WERI-Rb-1 (cell line): ENCODE measurements at places on chromosomes 16 and 17.

DNA sequence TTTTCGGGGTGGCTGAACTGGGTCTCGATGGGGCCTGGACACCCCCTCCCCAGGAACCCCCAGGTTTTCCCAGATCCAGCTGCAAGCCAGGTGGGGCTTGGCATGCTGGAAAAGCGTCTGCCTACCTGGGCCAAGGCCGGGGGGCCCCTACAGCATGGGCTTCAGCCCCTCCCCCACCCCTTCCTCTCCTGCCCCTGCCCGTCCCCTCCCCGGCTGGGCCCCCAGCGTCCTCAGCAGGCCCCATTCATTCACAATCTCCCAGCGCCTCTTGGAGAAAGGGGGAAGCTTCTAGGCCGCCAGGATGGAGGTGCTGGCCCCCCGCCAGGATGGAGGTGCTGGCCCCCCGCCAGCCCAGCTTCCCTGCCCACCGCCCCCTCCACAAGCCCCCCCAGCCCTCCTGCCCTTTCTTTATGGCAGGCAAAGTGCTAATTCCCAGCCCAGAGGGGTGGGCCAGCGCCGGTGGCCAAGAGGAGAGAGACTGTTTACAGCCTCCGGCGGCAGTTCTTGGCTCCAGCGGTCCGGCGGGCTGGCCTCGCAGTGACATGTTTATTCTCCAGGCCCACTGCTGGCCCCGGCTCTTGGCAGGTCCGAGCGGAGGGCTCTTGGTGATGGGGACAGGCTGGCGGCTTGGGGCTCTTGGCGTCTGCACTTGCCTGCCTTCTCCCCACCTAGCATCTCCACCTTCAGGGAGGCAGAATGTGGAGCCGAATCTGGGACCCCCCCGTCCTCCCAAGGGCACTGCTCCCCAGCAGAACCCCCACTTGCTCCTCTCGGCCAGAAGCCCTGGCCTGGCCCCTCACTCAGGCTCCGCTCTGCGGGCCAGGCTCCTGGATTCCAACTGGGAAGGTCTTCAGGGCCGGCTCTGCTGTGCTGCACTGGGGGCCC, 94.4 kb upstream of the CIBAR2 start:
- no peak for DNase-seq

DNA sequence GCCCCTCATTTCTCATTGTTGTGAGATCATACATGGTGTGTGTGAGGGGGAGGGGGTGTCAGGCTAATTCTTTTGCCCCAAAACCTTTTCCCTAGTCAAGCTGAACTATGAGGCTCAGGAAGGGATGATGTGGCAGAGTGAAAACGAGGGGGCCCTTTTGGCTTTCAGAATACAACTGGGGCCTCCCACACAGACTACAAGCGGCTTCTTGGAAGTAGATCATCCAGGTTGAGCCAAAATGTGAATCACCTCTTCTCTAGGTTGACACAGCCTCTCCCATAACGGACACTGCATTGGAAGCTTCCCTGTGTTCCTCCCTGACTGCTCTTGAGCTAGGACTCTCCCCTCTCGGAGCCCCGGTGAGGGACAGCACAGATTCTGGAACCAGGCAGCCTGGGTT, 2.3 kb upstream of the ALKBH5 start:
- no peak for DNase-seq

GRCh38 chr16:87233928-87234327, 83.3 kb downstream of the C16orf95 start:
- DNase-seq, result peak; percentile 9

GRCh38 chr17:64983708-64984107, 64.4 kb upstream of the LRRC37A3 start:
- no peak for DNase-seq

DNA sequence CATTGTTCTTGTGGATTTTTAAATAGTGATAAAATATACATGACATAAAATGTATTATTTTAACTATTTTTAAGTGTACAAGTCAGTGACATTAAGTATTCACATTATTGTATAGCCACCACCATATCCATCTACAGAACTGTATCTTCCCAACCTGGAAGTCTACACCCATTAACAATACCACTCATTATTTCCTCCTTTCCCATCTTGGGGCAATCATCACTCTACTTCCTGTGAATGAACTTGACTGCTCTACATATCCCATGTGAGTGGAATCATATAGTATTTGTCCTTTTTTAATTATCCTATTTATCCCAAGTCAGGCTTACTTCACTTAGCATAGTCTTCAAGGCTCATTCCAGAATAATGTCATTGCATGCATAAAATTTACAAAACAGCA, 40.7 kb upstream of the MMP2 start:
- no peak for DNase-seq

DNA sequence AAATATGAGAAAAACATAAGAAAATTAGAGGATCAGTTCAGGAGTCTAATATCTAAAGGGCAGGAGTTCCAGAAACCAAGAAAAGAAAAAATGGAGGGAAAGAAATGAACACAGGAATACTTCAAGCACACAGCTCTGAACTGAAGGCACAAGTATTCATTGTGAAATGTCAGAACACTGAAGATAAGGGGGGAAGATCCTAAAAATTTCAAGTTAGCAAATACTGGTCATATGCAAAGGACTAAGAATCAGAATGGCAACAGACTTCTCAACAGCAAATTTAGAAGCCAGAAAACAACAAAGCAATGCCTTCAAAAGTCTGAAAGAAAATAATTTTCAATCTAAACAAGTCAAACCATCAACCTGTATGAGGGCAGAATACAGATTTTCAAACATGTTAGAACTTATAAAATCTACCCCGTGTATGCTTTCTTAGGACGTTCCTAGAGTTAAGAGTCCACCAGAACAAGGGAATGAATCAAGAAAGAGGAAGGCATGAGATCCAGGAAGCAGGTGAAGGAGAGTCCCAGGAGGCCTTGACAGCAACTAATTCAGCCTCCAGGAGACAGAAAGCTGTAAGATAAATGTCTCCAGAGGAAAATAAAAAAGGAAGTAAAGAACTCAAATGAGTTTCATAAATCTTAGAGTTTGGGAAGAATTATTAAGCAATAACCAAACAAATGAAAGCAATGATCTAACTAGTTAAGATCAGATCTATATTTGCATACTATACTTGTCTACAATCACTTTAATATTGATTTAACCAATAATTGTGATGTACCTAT, 2.8 kb downstream of the BRD7 start:
- DNase-seq, result no peak

GRCh38 chr17:47694581-47695428, 844 bp downstream of the TBKBP1 start:
- peak; percentile 58 for DNase-seq

- no peak for DNase-seq
Observed at GRCh38 chr16:78577630-78578029, 478.2 kb downstream of the WWOX start.

GRCh38 chr17:2621241-2621640, 27.8 kb downstream of the PAFAH1B1 start:
- DNase-seq, result no peak

DNA sequence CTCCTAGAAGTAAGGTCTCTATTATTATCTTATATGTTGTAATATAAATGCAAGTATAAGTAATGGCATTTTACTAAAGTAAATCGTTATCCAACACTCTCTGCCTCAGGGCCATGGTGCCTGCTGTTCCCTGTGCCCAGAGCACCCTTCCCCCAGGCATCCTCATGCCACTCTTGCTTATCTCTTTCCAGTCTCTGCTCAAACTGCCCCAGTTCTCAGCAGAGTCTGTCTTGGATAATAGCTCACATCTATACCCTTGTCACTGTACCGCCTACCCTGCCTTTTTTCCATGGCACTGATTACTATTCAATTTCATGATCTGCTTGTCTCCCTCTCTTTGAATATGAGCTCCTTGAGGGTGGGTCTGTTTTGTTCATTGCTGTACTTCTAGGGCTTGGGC, 31.7 kb downstream of the CDH1 start:
- no peak for DNase-seq

DNA sequence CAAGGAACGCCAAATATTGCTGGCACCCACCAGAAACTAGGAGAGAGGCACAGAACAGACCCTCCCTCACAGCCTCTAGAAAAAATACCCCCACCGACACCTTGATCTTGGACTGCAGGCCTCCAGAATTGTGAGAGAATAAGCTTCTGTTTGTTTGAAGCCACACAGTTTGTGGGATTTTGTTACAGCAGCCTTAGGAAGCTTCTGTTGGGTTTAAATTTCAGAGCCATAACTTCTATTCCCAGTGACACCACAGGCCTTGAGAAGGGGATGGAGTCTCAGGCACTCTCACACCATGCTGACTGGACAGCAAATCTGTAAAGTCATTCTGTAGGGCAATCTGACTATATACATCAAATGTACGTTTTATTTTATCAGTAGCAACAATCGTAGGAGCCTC, 38.6 kb downstream of the RNF112 start:
- DNase-seq, result no peak

DNA sequence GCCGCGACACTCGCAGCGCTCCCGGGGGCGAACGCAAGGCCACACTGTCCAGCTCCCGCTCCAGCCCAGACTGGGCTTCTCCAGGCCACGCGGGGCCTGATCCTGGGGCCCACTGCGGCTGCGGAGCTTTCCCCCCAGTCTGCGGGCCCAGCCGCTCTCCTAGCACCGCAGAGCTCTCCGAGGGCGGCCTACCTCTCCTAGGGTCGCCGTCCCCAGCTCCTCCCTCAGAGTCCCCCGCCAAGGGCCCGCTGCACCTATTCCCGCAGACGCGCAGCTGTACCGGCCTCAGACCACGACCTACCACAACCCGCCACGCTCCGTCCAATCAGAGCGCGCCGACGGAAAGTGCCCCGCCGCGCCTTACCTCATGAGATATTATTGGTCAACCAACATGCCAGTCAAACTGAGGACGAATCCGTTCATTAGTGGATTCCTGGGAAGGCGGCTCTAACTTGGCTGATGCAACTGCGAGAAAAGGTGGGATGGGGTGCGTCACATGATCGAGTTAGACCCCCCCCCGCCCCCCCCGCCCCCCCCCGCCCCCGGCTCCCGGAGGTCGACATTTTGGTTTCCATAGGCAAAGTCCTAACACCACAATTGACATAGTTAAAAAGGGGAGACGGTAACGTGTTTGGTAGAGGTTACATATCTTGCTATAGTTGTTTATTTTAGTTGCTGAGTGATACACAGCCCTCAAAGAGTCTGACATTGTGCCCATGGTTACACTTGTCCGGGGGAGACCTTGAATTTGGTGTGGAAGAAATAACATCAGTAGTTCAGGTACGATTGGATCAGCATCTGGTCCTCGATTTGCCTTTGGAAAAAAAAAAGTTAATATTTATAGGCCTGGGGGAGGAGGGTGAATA, at the start of gene AARS1:
TSS of gene AARS1 (minus strand) at position 278 of the 866 bp plus-strand sequence. CDS start 6,743 bp downstream, outside the sequence.
- peak; percentile 98 for DNase-seq

DNA sequence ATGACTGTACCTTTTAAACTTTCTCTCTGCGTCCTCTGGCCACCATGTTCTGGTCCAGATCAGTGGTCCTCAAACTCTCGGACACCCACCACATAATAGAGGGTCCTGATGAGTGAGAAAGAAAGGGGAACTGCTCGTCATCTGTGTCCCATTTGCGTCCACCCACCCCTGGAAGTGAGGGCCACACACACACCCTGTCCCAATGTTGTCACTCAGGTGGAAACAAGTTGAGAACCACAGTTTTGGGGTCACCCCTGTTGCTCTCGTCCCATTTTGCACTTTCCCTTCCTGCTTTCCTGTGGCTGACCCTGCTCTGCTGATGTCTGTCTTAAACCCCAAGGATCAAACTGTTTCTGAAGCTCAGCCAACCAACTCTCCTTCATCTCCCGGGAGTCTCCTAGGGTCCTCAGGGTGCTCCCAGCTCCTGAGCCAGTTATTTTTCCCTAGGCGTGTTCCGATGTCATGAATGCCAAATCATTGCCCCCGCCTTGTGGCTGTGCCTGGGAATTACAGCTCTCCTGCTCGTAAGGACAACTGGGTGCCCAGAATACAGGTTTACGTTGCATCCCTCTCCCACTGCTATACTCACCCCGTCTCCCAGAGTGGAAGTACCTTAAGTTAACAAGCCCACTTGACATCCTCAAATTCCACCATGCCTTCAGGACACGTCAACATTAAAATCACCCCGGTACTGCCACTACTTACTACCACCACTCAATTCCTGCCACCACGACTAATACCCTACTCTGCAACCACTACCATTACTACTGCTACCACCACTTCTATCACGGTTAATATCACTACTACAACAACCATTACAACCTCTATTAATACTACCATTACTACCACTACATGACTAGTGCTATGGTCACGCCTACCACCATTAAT, 26.0 kb upstream of the HNF1B start:
- DNase-seq, result peak; percentile 73

DNA sequence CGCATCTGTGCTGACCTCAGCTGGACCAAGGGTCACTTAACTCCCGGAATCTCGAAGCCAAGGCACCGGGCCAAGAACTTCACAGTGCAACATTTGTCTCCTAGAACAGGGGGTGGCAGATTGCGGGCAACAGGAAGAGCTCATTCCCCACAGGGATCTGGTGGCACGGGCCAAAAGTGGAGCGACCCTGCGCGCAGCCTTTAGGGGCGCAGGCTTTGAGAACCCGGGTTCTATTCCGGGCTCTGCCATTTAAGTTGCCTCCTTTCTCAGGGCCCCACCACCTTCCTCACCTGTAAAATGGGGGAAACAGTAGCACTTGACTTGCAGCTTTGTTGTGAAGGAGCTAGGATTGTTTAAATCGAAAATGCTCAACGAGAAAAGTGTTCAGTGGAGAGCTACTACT, 651 bp downstream of the SHMT1 start:
- no peak for DNase-seq
